ENCODE measurements at places on chromosomes 2 and 18. TPM values are rescaled to one million over a fixed set of nuclear protein-coding genes. Genes with fewer than 3 reads are reported as not detected.

IL36B gene
- total RNA-seq = not detected

QPCT gene
- 17.5 TPM for total RNA-seq

CFAP65 gene
- total RNA-seq = 0.22 TPM

NEU4 gene
- not detected for total RNA-seq

TDRD15 gene
- under 0.01 TPM for total RNA-seq

GDF7 gene
- 0.91 TPM for total RNA-seq

LINC00305 gene
- total RNA-seq = not detected

KCTD18 gene
- 27.8 TPM for total RNA-seq

DYSF gene
- total RNA-seq = 0.78 TPM

SERPINB4 gene
- not detected for total RNA-seq

DLX1 gene
- not detected for total RNA-seq

CDK15 gene
- 0.11 TPM for total RNA-seq

FHOD3 gene
- 38.3 TPM for total RNA-seq

MAPRE3 gene
- total RNA-seq = 5.8 TPM

ABCB11 gene
- not detected for total RNA-seq

KCNS3 gene
- 1.2 TPM for total RNA-seq

SIX3 gene
- not detected for total RNA-seq

FBXO15 gene
- total RNA-seq = 0.26 TPM

UGT1A8 gene
- not detected for total RNA-seq

PLEKHA3 gene
- total RNA-seq = 8.0 TPM

ZNF2 gene
- 6.7 TPM for total RNA-seq

CDH20 gene
- not detected for total RNA-seq

OTX1 gene
- total RNA-seq = not detected

TRABD2A gene
- 0.26 TPM for total RNA-seq

ACADL gene
- total RNA-seq = 0.65 TPM

DLGAP1 gene
- 17.4 TPM for total RNA-seq

MERTK gene
- total RNA-seq = 0.65 TPM

CPO gene
- total RNA-seq = 0.32 TPM

SLC5A7 gene
- not detected for total RNA-seq

TMEM18 gene
- total RNA-seq = 31.9 TPM

HJURP gene
- 18.8 TPM for total RNA-seq

KATNAL2 gene
- 5.9 TPM for total RNA-seq

DSC2 gene
- 0.97 TPM for total RNA-seq

HOXD9 gene
- total RNA-seq = 4.3 TPM

CTAGE1 gene
- total RNA-seq = not detected

SPP2 gene
- not detected for total RNA-seq

IL1F10 gene
- total RNA-seq = not detected

LYPD6 gene
- total RNA-seq = 0.52 TPM

PLCD4 gene
- total RNA-seq = 14.2 TPM
